ENCODE measurements at places on chromosomes 12 and 14.

- H3K36me3 ChIP-seq, result no peaks in the 10 kb centered on the region
- H3K27ac ChIP-seq, result no peak overlapping the region
- no peak overlapping the region for H3K4me3 ChIP-seq
- H3K4me1 ChIP-seq, result no peaks in the 10 kb centered on the region
- no peak for DNase-seq
- H3K27me3 ChIP-seq, result peaks cover 2% of the 10 kb centered on the region
Observed at GRCh38 chr14:100201701-100202100, 37.2 kb upstream of the YY1 start.

DNA sequence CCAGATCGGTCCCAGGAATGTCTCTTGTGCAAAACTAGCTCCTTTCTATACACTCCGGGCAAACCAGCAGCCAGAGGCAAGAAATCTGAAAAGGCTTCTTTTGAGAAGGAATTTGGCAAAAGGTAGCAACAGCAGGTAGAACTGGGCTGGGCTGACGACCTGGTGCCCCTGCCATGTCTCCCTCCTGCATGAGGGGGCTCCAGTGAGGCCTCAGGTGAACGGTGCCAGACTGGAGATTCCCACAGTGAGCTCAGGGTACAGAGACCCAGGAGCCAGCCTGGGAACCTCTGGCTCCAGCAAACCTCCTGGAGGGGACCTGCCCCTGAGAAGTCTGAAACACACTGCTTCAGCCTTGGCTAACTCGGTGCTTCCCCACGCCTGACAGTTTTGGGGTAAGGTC, 10.8 kb downstream of the ITPK1 start:
- H3K4me1 ChIP-seq, result peaks cover 60% of the 10 kb centered on the region
- no peaks in the 10 kb centered on the region for H3K36me3 ChIP-seq
- peak overlapping the region; percentile 21 for H3K4me3 ChIP-seq
- H3K27ac ChIP-seq, result peak overlapping the region; percentile 85
- no peaks in the 10 kb centered on the region for H3K27me3 ChIP-seq
- no peak for DNase-seq

DNA sequence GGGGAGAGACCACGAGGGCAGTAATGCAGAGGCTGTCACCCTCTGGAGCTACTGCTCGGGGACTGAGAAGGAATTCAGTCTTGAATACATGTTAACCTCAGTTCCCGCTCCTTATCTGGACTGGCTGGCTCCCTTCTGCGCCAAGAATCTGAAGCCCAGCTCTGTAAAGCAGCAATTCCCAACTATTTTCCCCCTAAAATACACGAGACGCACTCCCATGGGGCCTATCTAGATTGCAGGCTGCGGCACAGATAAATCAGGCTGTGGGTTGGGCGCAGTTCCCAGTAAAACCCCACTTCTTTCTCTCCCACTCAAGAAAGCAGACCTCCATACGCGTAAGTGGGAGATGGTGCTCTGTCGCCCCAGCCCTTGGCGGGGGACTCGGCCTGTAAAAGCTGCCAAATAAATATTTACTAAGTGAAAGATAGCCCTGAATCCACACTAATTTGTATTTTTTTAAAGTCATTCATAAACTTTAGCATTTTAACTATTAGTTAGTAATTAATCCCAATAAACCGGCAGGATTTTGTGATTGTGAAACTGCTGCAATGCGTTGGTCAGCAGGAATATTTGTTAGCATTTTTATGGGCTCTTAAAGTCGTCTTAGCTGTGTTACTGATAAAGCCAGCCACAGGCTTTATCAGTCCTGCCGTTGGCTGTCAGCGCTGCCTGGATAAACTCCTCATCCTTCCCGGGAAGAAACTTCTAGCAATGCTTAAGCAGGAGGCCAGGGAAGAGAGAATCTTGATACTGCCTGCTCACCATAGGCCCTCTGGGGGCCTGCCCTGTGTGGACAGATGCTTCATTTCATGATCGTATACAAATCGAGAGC, 17.8 kb downstream of the FBXL14 start:
- no peak for DNase-seq
- no peak overlapping the region for H3K4me3 ChIP-seq
- H3K27ac ChIP-seq, result no peak overlapping the region
- H3K36me3 ChIP-seq, result peaks cover 9% of the 10 kb centered on the region
- H3K27me3 ChIP-seq, result peaks cover 5% of the 10 kb centered on the region

- H3K4me1 ChIP-seq, result peaks cover 29% of the 10 kb centered on the region
- peak overlapping the region; percentile 83 for H3K4me3 ChIP-seq
- H3K27ac ChIP-seq, result peak overlapping the region; percentile 75
- DNase-seq, result no peak
- peaks cover 7% of the 10 kb centered on the region for H3K36me3 ChIP-seq
Observed at GRCh38 chr14:101780887-101781239, 19.4 kb downstream of the PPP2R5C start.

- DNase-seq, result no peak
- H3K27me3 ChIP-seq, result peaks cover 5% of the 10 kb centered on the region
- no peak overlapping the region for H3K27ac ChIP-seq
- H3K4me3 ChIP-seq, result no peak overlapping the region
- H3K4me1 ChIP-seq, result peaks cover 2% of the 10 kb centered on the region
Observed at GRCh38 chr12:67854351-67854750, 134.9 kb upstream of the IFNG-AS1 start.

- no peaks in the 10 kb centered on the region for H3K27me3 ChIP-seq
- H3K36me3 ChIP-seq, result no peaks in the 10 kb centered on the region
- H3K27ac ChIP-seq, result no peak overlapping the region
- no peaks in the 10 kb centered on the region for H3K4me1 ChIP-seq
- DNase-seq, result no peak
Observed at GRCh38 chr12:127310548-127310947, 956.4 kb upstream of the TMEM132C start.

- H3K4me3 ChIP-seq, result no peak overlapping the region
- no peak for DNase-seq
- no peak overlapping the region for H3K27ac ChIP-seq
Observed at GRCh38 chr12:6292606-6293005, 17.9 kb upstream of the PLEKHG6 start.

GRCh38 chr12:114913871-114914801, 230.2 kb upstream of the TBX3 start:
- no peak overlapping the region for H3K27ac ChIP-seq

GRCh38 chr12:122137681-122138080, 36.3 kb downstream of the IL31 start:
- H3K27me3 ChIP-seq, result no peaks in the 10 kb centered on the region
- peaks cover 27% of the 10 kb centered on the region for H3K36me3 ChIP-seq
- no peak overlapping the region for H3K4me3 ChIP-seq

DNA sequence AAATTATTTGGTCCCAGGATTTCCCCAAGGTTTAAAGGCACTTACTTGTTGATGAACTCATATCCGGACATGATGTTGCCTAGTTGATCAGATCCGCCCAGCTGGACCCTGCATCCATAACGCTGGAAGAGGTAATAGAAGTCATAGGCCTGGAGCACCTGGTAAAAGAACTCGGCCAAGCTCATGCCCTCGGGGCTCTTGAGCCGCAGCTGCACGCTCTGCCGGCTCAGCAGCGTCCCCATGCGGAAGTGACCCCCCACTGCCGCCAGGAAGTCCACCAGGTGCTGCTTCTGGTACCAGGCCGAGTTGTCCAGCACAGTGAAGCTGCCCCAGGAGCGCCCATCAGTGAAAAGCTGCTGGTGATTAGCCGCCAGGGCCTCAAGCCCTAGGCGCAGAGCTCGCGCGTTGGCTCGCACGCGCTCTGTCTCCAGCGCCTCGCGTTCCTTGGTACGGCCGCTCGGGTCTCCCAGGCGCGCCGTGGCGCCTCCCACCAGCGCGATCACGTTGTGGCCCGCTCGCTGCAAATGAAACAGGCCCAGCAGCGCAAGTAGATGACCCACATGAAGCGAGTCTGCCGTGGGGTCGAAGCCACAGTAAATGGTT, 545 bp downstream of the YARS2 start:
- H3K36me3 ChIP-seq, result peaks cover 9% of the 10 kb centered on the region
- H3K27me3 ChIP-seq, result no peaks in the 10 kb centered on the region
- H3K4me1 ChIP-seq, result peaks cover 8% of the 10 kb centered on the region
- DNase-seq, result peak; percentile 73
- peak overlapping the region; percentile 91 for H3K4me3 ChIP-seq

GRCh38 chr12:106984588-106985137, 2.3 kb downstream of the MTERF2 start:
- DNase-seq, result no peak
- peaks cover 2% of the 10 kb centered on the region for H3K27me3 ChIP-seq
- H3K36me3 ChIP-seq, result peaks cover 10% of the 10 kb centered on the region

- no peaks in the 10 kb centered on the region for H3K36me3 ChIP-seq
- H3K27me3 ChIP-seq, result peaks cover 23% of the 10 kb centered on the region
- DNase-seq, result no peak
Observed at GRCh38 chr14:21039585-21040369, 2.4 kb upstream of the RNASE7 start.

GRCh38 chr12:71664411-71665089, 449 bp downstream of the THAP2 start:
- DNase-seq, result no peak
- H3K27ac ChIP-seq, result peak overlapping the region; percentile 100
- peak overlapping the region; percentile 98 for H3K4me3 ChIP-seq
- H3K27me3 ChIP-seq, result no peaks in the 10 kb centered on the region

GRCh38 chr12:51801027-51801426, 47.5 kb downstream of the FIGNL2 start:
- no peaks in the 10 kb centered on the region for H3K36me3 ChIP-seq
- DNase-seq, result no peak
- no peak overlapping the region for H3K4me3 ChIP-seq
- no peak overlapping the region for H3K27ac ChIP-seq

DNA sequence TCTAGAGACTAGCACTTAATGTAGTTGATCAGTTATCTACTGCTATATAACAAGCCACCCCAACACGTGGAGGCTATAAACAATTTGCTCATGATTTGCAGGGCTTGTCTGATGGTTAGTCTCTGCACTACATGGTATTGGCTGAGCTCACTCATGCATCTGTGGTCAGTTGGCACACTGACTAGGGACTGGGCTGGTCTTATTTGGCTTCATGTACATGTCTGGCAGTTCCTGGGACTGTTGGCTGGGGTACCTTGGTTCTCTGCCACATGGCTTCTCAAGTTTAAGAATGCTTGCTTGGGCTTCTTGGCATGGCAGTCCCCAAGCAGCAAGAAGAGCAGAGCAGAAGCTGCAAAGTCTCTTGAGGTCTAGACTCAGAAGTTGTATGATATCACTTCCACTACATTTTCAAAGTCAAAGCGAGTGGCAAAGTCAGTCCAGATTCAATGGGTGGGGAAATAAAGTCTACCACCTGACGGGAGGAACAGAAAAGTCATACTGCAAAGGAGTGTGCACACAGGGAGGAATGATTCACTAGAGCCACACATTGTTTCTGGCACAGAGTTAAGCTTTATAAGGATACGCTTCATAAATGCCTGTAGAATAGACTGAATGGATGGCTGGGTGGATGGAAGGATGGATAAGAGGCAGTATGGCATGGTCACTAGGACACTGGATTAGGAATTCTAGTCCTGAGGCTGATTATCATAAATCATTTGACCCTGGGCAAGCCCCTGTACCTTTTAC, 44.8 kb upstream of the PTHLH start:
- no peaks in the 10 kb centered on the region for H3K4me1 ChIP-seq
- no peak overlapping the region for H3K4me3 ChIP-seq
- no peaks in the 10 kb centered on the region for H3K27me3 ChIP-seq
- H3K36me3 ChIP-seq, result no peaks in the 10 kb centered on the region
- H3K27ac ChIP-seq, result no peak overlapping the region
- DNase-seq, result no peak

DNA sequence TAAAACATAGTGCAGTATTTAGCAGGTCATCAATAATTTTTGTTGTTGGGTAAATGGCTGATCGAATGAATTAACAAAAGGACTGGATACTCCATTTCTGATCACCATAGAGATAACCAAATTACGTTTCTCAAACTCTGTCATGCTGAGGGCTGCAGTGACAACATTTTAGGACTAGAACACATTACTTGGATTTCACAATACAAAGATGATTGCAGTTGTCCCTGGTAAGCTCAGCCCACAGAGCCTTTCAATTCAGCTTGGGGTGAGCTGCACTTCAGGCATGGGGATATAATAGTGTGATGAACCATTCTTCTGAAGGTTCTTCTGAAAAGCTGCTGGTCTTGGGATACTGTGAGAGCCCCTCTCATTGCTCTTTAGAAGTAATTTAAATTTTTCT, 74.3 kb downstream of the FAR2 start:
- no peak overlapping the region for H3K4me3 ChIP-seq
- no peaks in the 10 kb centered on the region for H3K36me3 ChIP-seq
- no peak overlapping the region for H3K27ac ChIP-seq
- no peaks in the 10 kb centered on the region for H3K4me1 ChIP-seq
- H3K27me3 ChIP-seq, result peaks cover 1% of the 10 kb centered on the region
- no peak for DNase-seq

GRCh38 chr12:112924986-112925385, 13.3 kb upstream of the OAS3 start:
- peaks cover 32% of the 10 kb centered on the region for H3K36me3 ChIP-seq
- DNase-seq, result no peak
- H3K4me3 ChIP-seq, result no peak overlapping the region
- peaks cover 13% of the 10 kb centered on the region for H3K4me1 ChIP-seq
- no peaks in the 10 kb centered on the region for H3K27me3 ChIP-seq
- peak overlapping the region; percentile 35 for H3K27ac ChIP-seq

- H3K4me3 ChIP-seq, result no peak overlapping the region
- H3K4me1 ChIP-seq, result no peaks in the 10 kb centered on the region
- no peaks in the 10 kb centered on the region for H3K27me3 ChIP-seq
- H3K36me3 ChIP-seq, result no peaks in the 10 kb centered on the region
Observed at GRCh38 chr12:44647917-44648690, 228.0 kb downstream of the NELL2 start.

- H3K27ac ChIP-seq, result no peak overlapping the region
- H3K36me3 ChIP-seq, result no peaks in the 10 kb centered on the region
- peaks cover 8% of the 10 kb centered on the region for H3K27me3 ChIP-seq
- H3K4me3 ChIP-seq, result no peak overlapping the region
- H3K4me1 ChIP-seq, result no peaks in the 10 kb centered on the region
- DNase-seq, result no peak
Observed at GRCh38 chr12:109764123-109764522, 50.5 kb downstream of the FAM222A start.

GRCh38 chr12:77549383-77550128, 281.1 kb upstream of the NAV3 start:
- H3K4me1 ChIP-seq, result no peaks in the 10 kb centered on the region
- no peak for DNase-seq
- H3K27ac ChIP-seq, result no peak overlapping the region
- H3K4me3 ChIP-seq, result no peak overlapping the region

DNA sequence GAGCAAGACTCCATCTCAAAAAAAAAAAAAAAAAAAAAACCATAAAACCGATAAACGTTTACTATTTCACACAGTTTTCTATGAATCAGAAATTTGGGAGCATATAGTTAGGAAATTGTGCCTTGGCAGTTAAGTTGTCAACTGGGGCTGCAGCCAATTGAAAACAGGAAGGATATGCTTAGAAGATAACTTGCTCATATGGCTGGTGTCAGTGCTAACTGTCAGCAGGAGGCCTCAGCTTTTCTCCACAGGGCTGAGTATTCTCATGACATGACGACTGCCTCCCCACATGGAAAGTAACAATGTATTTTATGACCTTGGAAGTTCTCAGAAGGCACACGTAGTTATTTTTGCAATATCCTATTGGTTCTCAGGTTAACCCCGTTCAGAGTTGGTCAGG, 29.6 kb upstream of the OR5AU1 start:
- DNase-seq, result no peak
- no peaks in the 10 kb centered on the region for H3K4me1 ChIP-seq
- H3K36me3 ChIP-seq, result peaks cover 4% of the 10 kb centered on the region

GRCh38 chr14:33511851-33512640, 438.8 kb downstream of the EGLN3 start:
- no peak for DNase-seq
- no peaks in the 10 kb centered on the region for H3K36me3 ChIP-seq
- H3K27me3 ChIP-seq, result peaks cover 1% of the 10 kb centered on the region
- no peaks in the 10 kb centered on the region for H3K4me1 ChIP-seq

- H3K4me1 ChIP-seq, result peaks cover 29% of the 10 kb centered on the region
- H3K4me3 ChIP-seq, result no peak overlapping the region
- no peak overlapping the region for H3K27ac ChIP-seq
- no peaks in the 10 kb centered on the region for H3K27me3 ChIP-seq
- DNase-seq, result no peak
Observed at GRCh38 chr12:12020762-12021161, 50.0 kb upstream of the BCL2L14 start.

Data from memory B cell (primary cell).